SHP77 treated with DMSO at 0.1 percent for 48 hours (cell line): ENCODE measurements at places on chromosomes 12 and 14.

GRCh38 chr12:71999795-72000194 lies 61.1 kb downstream of the TPH2 start:
- no peak for DNase-seq

GRCh38 chr12:57836442-57837375 lies 9.8 kb downstream of the CTDSP2 start:
- DNase-seq = no peak

- DNase-seq = peak; percentile 64
These were observed 26.0 kb downstream of the SMUG1 start for GRCh38 chr12:54162741-54163140.

DNA sequence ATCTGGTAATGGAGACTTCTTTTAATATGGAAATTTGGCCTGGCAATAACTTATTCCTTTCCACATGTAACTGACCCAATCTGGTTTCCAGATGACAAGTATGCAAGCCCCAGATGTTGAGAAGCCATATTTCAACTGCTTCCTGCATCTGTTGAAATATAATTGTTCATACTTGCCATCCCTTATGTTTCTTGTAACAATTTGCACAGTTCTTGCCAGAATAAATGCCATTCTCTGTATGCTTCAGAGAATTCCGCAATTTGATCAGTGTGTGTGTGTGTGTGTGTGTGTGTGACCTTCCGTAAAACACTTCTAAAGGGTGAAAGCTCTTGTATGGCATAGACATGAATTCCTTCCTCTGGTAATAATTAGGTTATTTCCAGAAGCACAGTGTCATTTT lies 1.8 kb upstream of the CLEC2A start:
- DNase-seq = no peak

DNA sequence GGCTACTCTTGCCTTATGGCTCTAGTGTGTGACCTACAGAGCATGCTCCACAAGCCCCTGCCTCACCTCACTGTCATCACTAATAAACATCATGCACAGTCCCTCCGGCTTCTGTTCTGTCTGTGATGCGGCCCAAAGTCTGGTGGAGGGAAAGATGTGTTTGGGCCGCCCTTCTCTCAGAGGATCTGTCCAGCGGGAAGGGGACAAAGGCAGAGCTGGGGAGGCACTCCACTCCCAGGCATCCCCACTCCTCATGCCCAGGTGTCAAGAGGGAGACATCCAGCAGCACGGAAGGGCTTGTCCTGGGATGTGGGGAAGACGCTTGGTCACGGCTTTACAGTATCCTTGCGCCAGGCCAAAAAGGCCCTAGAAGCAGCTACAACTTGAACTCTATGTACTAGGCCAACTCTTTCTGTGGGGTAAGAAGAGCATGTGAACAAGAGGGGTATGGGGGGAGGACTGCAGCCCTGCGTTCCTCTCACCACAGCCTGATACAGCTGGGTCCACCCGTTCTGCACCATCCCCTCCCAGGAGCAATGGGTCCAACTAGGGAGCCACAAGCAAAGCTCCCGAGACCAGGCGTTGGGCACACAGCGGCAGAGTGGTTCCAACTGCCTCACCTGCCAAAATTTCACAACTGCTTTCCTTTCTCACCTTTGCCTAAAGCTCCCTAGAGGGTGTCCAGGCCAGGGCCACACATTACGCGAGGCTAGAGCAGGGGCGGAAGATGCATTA lies 10.7 kb downstream of the CACNB3 start:
- DNase-seq = no peak

GRCh38 chr12:40011775-40012129 lies 94.1 kb downstream of the SLC2A13 start:
- no peak for DNase-seq

GRCh38 chr14:55802986-55803872 lies 223.2 kb downstream of the KTN1 start:
- DNase-seq = no peak

DNA sequence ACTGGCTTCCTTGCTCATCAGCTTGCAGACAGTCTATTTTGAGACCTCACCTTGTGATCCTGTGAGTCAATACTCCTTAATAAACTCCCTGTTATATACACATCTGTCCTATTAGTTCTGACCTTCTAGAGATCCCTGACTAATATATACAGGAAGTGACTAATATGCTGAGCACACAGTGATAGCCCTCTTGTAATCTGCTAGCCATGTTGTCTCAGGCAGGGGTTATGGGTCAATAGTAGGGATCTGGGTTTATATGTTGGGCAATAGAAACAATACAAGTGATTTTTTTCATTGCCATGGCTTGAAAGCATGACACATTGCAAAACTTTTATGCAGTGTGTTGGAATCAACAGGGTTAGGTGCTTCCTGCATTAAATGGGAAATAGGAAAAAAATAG lies 562.2 kb downstream of the GALC start:
- no peak for DNase-seq
